NCI-H1436 treated with DMSO at 0.1 percent for 48 hours (cell line): ENCODE measurements at places on chromosomes 7 and 10.

DNA sequence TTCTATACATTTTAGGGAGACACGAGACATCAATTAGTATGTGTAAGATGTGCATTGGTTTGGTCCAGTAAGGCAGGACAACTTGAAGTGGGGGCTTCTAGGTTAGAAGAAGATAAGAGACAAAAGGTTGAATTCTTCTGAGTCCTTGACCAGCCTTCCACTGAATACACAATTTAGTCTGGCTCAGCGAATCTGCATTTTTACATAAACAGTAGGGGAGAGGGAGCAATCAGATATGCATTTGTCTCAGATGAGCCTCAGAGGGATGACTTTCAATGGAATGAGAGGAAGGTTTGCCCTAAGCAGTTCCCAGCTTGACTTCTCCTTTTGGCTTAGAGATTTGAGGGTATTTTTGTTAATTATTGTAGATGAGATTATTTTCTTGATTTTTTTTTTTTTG lies 20.0 kb upstream of the C10orf90 start:
- DNase-seq: no peak

DNA sequence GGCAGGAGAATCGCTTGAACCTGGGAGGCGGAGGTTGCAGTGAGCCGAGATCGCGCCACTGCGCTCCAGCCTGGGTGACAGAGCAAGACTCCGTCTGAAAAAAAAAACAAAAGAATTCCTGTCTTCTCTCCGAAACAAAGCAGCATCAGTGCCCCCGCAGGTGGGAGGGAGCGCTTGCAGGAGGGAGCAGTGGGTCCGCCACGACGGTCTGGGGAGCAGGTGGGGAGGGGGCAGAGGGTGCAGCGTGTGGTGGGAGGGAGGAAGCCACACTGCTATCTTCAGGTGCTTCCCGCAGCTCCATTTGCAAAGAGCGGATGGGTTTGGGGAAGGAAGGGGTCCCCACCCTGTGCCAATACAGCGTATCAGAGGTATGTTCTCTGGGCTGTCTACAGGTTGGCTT lies 31.7 kb downstream of the LIMK1 start:
- no peak for DNase-seq

GRCh38 chr7:84568781-84569180 lies 374.2 kb upstream of the SEMA3A start:
- DNase-seq: no peak

GRCh38 chr10:50395271-50395670 lies 144.0 kb upstream of the ASAH2 start:
- DNase-seq: no peak
